ENCODE measurements at places on chromosomes 13 and 19.

DNA sequence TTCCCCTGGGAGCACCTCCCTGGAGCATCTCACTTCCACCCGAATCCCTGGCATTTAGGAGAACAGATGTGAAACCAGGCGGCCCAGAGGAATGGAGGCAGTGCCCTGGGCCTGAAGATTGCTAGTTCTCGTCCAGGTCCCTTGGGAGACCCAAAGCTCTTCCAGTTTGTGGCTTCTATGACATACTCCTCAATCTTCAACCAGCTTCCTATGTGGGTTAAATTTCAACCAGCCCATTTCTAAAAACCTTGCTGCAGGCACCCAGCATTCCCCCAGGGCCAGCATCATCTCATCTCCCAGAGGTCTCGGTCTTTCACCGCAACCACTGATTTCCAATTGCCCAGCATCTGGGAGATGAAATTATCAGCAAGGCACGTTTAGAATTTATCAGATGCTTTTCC is 46.0 kb upstream of the STK24 start:
- DNase-seq: no peak

DNA sequence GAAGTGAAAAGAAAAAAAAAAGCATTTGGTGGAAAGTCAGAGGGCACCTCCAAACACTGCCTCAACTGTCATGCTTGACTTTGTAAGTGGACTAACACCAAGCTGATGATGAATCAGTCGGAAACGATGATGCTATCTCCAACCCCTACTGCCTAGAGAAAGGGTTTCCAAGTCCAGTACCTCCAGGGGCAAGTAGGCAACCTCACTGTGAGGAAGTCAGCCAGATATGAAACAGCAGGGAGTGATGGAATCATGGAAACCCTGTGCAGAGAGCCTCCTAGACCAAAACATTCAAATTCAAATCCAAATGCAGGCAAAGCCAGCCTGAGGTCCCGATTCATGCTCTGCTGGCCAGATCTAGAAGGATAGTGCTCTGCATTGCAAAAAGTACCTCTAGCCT is 100.9 kb upstream of the SERP2 start:
- no peak for DNase-seq

- DNase-seq: no peak
Measured at GRCh38 chr19:50500753-50501151, 10.2 kb downstream of the JOSD2 start.

DNA sequence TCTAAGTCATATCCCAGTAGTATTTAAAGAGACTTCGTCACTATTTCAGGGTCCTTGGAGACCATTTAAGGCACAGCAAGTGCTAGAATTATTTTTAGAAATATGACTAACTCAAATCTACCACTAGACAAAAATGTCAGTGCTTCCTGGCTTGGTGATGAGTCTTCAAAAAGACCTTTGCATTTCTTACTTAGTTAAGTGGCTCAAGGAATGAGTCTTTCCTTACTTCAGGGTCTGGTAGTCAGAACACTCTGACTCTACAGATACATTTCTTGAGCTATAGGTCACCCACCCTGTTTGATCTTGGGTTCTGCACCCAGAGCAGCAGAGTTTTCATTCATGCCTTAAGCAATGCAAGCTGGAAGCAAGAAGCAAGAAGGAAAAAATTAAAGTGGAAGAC is 191.0 kb upstream of the HTR2A start:
- DNase-seq: no peak

DNA sequence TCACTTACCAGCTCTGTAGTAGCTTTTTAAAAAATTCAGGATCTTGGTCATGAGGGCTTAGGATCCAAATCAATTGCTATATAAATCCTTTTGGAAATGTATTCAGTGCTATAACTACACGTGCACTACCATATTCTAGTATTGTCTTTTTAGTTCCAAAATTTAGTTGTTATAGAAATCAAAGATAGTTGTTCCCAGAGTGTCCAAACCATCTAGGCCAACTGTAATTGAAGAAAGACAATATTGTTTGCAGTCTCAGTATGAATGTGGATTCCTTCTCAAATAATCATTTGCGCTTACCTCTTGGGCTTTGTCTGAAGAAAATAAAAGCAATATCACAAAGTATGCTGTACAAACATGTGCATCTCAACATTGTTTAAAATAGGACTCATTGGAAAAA is 184.1 kb upstream of the EDNRB start:
- DNase-seq: no peak

DNA sequence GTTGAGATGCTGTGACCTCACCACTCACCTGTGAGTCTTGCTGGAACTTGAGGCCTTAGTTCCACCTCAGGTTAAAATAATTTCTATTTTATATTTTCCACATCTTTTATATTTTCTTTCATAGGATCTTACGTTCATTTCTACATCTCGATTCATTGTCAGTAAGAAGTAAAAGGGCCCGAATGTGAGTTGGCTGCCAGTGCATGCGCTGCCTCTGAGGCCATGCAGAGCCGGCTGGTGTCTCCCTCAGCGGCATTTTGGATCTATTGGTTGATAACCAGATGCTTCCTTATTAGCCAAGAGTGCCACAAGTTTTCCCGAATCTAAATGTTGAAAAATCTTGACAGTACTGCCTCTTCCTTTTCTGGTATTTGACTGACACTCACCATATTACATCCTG is 347.3 kb downstream of the TEX29 start:
- no peak for DNase-seq

- DNase-seq: no peak
Measured at GRCh38 chr13:113209759-113210421, 477 bp downstream of the CUL4A start.

DNA sequence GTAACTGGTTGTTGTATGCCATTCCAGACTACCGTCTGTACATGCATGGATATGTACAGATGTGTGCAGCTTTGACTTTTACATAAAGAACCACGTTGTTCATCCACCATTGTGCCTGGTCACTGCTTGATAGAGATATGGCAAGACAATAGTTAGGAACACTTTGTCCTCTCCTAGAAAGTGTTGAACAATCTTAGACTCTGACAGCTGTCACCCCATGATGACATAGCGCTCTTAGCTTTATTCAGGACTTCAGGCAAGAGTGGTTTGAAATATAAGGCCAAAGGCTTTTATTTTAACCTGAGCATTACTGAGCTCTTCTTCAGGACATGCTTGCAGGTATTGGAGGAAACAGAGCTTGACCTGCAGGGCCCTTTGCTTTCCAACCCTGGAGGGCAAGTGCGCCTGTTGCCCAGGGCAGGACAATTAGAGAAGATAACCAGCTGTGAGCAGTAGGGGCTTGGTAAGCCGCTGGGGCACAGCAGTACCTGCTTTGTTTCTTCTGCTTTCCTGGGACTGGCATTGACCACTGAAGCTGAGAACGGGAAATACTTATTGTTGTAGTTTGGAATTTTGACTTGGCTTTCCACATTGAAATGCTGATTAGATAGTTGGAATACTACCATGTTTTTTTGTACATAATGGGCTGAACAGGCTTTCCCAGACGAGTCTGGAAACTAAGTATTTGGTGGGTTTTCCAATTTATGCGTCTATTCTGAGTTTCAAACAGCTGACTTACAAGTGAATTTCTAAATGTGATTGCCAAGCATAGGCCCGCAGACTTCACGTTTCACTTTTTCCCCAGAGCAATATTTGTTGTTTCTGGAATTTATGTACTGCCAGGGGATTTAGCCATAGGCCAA is 51.1 kb downstream of the GARRE1 start:
- no peak for DNase-seq

GRCh38 chr19:15623711-15624318 is 8.8 kb downstream of the CYP4F8 start:
- no peak for DNase-seq

GRCh38 chr19:37074819-37075362 is 3.3 kb upstream of the ZNF420 start:
- no peak for DNase-seq

GRCh38 chr13:40539576-40540327 is 126.7 kb downstream of the FOXO1 start:
- no peak for DNase-seq

DNA sequence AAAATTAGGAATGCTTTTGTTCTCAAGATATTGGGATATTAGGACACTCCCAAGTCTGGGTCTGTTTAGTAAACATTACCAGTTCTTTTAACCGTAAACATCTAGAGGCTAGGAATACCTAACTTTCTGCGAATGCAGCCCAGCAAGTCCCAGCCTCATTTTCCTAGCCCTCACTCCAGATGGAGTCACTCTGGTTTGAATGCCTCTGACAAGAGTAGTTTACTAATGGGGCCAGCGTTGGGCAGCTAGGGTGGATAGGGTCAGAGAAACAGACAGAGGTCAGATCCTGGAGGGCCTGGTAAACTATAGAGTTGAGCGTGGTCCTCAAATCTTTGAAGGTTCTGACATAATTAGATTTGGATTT is 53.6 kb downstream of the WDFY2 start:
- no peak for DNase-seq

DNA sequence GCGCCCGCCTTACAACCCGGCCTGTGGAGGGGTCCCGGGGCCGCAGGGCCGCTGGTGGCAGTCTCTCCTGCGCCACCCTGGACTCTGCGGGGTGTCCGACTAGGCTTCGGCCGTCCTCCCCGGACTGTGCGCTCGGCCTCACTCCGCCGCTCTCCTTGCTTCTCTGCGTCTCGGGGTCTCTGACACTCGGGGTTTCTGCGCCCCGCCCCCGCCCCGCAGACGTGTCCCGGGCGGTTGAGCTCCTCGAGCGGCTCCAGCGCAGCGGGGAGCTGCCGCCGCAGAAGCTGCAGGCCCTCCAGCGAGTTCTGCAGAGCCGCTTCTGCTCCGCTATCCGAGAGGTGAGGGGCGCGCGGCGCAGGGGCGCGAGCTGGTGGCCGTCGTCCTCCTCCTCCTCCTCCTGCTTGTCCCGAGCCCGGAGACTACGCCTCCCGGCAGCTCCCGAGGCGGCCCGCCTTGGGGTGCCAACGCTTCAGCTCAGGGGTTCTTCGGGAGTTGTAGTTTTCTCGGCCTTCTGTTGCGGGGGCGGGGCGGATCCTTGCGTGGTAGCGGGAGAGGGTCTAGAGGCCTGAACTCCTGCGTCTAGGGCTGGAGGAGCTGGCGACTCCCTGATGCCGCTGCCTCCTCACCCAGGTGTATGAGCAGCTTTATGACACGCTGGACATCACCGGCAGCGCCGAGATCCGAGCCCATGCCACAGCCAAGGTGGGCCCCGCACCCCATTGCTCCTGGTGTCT is 627 bp downstream of the LIN7B start:
- DNase-seq: no peak

DNA sequence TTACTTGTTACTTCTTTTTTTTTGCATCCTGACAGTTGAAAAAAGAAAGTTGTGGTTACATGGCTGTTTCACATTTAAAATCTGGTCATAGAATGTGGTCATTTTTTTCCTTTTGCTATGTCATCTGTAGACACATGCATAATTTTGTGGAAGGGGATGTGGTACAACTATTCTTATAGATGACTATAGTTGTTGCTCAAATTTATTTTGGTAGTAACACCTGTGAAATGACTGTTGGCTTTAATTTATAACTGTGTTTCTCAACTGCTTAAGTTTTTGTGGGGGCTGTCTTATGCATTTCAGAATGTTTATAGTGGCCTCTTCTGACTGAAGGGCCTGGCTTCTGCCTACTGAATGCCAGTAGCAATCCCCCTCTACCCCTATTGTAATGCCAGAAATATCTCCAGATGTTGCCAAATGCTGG is 130.5 kb downstream of the PAN3 start:
- no peak for DNase-seq

DNA sequence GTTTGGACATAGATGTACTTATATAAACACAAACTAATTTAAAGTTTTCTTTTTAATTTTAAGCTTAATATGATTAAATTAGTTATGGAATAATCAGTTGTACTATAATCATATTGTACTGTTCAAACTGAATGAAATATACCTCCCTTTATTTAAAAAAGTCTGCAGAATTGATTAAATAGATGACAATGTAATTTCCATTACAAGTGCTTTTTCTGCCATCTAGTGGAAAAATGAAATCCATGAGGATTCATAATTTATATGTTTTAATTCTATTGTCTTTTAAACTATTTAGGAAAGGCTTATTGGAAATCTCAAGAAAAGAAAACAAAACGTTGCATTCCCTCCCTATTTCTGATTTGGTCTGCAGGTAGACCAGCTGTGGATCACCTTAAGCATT is 30.9 kb downstream of the MZT1 start:
- DNase-seq: no peak

DNA sequence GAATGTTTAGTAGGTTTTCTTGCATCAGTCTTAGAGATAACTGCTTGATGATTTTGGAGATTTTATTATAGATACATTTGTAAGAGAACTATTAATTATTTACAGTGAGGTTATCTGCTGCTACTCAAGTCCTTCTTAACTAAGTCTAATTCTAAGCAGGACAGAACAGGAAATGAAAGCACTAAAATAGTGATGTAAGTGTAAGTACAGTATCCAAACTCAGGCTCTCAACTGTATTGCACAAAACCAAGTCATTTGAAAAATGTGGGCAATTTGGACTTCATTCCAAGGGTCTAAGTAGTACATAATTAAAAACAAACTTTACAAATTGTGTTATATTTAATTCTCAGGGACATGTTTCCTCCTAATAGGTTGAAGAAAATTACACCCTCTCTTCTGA is 417.1 kb downstream of the ITGBL1 start:
- peak; percentile 1 for DNase-seq

DNA sequence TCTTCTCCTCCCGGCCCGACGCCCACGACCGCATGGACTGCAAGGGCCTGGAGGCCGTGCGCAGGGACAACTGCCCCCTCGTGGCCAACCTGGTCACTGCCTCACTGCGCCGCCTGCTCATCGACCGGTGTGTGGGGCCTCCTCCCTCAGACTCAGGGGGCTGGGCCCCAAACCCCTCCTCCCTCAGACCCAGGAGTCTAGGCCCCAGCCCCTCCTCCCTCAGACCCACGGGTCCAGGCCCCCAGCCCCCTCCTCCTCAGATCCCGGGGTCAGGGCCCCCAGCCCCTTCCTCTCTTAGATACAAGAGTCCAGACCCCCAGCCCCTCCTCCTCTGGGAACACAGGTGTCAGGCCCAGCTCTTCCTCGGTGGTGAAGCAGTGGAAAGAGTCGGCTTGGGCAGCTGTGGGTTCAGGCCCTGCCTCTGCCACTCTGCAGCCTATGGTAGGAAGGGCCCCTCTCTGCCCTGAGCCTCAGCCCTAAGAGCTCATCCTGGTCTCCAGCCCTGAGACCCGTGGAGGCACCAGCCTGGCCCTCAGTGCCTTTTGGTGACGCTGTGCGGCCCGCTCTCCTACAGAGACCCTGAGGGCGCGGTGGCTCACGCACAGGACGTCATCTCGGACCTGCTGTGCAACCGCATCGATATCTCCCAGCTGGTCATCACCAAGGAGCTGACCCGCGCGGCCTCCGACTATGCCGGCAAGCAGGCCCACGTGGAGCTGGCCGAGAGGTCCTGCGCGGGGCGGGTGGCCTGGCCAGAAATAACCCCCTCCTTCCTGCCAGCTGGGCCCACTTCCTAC is 3.7 kb upstream of the SPIB start:
- peak; percentile 16 for DNase-seq

DNA sequence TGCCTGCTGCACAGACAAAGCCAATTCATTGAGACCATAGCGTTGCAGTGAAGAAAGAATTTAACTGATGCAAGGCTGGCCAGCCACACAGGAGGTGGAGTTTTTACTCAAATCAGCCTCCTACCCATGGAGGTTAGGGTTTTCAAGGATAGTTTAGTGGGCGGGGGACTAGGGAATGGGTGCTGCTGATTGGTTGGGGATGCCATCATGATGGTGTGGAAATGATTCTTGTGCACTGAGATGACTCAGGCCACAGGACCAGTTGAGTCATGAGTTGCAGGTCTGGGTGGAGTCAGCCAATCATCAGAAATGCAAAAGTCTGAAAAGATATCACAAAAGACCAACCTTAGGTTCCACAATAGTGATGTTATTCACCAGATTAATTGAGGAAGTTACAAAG is 359.6 kb downstream of the FOXO1 start:
- no peak for DNase-seq
